ENCODE measurements at places on chromosomes 6 and 20.
A peak's percentile ranks its signal among the peaks of the same experiment; 100 is the strongest.

GRCh38 chr20:2741463-2741862 lies 48.9 kb downstream of the EBF4 start:
- DNase-seq, result no peak

GRCh38 chr6:144319211-144319610 lies 34.1 kb downstream of the UTRN start:
- DNase-seq, result no peak

- DNase-seq, result no peak
These were observed 26.1 kb upstream of the PYGB start for GRCh38 chr20:25221592-25222460.

- peak; percentile 38 for DNase-seq
These were observed 56.9 kb upstream of the ARMH2 start for GRCh38 chr6:24855395-24856245.

DNA sequence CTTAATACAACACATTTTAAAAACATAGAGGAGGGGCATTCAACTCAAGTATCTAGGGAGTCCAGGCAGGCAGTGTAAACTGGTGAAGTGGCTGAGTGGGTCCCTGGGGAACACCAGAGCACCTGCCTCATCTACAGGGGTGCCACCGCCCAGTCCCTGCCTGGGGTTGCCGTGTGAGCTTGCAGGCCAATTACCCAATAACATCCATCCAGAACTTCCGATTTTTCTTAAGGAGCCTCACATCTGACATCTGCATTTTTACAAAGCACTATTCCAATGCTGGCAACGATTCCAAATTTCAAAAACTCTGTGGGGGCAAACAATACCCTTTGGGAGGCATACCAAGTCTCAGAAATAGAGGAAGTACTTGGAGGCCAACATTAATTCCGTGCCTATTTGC lies 288.4 kb upstream of the TSHZ2 start:
- DNase-seq, result no peak

DNA sequence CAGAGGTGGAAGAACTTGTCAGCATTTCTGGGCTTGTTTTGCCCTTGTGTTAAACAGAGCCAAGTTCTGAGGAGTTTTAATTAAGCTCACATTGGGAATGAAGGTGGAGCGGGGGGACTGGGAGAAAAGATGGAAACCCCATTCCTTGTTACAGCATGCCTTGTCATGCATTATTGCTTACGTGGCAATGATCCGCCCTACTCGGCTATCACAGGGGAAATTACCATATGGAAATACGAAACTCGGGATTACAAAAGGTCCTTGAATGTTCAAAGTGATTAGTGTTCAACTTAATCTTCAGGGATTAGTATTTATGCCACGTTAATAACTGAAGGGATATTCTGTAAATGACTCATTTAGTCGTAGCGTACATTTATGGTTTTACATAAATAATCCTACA lies 86.4 kb downstream of the MAP3K7 start:
- DNase-seq, result no peak

GRCh38 chr20:59087829-59088433 lies 45.3 kb upstream of the PRELID3B start:
- no peak for DNase-seq

GRCh38 chr20:48728042-48728825 lies 99.6 kb downstream of the PREX1 start:
- no peak for DNase-seq

DNA sequence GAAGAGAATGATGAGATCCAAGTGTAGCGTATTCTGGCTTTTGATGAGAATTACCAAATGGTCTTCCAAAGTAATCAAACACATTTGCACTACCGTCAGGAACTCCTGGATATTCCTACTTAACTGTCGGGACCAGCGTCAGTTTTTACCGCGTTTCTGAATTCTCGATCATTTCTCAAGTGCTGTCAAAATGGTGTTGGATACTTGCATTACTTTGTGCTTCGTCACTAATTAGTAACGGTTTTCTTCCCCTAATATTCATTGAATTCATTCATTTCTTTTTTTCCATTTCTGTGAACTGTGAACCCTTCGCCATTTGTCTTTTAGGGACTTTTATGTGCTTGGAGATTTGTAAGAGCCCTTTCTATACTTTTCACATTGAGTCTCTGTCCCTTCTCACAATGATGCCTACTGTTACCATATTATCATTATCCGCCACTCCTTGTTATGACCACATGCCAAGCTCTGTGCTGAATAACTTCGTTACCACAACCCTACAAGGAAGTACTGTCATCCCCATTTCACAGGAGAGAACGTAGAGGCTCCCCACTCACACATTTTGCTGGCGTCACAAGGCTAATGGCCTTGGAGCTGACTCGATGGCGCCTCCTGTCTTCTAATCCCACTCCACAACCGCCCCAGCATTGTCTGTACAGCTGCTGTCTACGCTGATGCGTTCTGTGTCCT lies 74.2 kb upstream of the QKI start:
- DNase-seq, result no peak

DNA sequence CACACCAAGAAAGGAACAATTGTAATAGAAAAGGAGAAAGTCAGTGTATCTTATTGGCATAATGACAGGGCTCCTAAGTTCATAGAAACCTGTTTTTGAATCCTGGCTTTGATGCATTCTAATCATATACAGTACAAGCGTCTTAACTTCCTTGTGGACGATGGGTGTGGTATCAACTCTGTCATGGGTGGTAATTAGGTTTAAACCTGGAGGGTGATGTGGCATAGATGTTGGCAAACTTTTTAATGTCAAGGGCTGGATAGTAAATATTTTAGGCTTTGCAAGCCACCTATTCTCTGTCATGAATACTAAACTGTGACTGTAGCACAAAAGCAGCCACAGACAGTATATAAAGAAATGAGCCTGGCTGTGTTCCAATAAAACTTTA lies 138.7 kb upstream of the EDN1 start:
- DNase-seq, result no peak

DNA sequence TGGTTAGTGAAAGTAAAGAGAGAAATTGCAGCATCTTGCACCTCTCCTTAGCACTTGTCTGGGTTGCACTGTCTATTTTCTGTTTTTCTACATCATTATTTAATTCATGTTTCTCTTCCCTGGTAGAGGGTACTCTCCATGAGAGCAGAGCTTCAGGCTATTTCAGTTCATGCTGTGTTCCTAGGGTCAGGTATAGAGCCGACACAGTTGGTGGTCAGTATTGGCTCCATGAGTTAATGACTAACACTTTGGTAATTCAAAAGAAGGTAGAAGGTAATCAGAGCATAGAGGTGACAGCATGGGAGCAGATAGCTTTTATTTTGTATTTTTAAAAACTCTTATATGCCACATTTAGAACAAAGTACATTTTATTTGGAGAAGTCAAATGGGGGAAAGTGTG lies 42.7 kb downstream of the RIMS1 start:
- no peak for DNase-seq

DNA sequence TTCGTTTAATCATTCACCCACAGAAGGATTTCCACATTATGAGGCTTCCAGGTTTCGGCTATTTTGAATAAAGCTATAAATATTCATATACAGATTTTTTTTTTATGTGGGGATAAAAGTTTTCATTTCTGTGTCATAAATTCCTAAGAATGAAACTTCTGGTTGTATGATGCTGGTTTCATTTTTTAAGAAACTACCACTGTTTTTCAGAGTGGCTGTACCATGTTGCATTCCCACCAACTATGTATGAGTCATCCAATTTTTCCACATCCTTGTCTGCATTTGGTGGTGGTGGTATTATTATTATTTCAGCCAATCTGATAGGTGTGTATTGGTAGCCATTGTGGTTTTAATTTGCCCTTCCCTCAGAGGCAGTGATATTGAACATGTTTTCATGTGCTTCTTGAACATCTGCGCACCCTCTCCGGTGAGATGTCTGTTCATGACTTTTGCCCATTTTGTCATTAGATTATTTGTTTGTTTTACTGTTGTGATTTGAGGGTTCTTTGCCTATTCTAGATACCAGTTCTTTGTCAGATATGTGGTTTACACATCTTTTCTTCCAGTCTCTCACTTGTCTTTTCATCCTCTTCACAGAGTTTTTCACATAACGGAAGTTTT lies 75.5 kb downstream of the DOK5 start:
- DNase-seq, result no peak

- DNase-seq, result no peak
These were observed 68.8 kb downstream of the ZBTB2 start for GRCh38 chr6:151322570-151322969.

GRCh38 chr6:81214414-81215091 lies 537.9 kb downstream of the TENT5A start:
- DNase-seq, result no peak

DNA sequence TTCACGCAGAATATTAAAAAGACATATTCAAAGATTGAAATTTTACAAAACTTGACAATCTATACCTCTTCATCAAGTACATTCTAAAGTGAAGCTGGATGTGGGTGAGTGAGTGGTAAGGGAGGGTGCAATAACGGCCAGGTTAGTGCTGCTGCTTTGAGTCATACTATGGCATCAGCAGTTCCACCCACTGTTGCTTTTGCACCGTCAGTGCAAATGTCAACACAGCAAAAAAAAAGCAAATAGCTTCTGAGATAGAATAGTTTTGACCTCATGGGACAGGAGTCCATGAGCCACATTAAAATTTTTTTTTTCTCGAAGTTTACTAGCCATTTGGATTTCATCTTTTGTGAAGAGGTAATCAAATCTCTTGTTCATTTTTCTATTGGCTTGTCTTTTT lies 31.8 kb downstream of the PSMF1 start:
- DNase-seq, result peak; percentile 4

GRCh38 chr6:34370361-34370760 lies 22.1 kb downstream of the NUDT3 start:
- DNase-seq, result no peak

DNA sequence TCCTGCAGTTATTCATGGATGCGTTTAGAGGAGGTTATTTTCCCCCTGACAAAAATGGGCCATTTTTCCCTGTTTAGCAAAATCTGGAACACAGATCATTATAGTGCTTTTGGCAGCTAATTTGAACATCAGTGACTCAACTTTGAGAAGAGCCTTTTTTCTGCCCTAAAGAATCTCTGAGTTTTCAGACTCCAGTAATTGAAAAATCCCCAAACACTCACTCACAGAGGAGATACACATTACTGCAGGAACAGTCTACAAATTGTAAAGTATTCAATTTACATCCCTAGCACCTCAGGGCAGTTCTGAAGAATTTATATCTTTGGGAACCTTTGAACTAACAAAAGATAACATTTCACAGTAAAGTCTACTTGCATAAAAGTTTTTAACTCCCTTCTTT lies 966.6 kb upstream of the SLC35B3 start:
- no peak for DNase-seq

- peak; percentile 33 for DNase-seq
These were observed 4.9 kb upstream of the BIRC7 start for GRCh38 chr20:63230800-63231268.

- no peak for DNase-seq
These were observed 44.6 kb downstream of the DPPA5 start for GRCh38 chr6:73309535-73309784.

- no peak for DNase-seq
These were observed 13.9 kb downstream of the PMEPA1 start for GRCh38 chr20:57695940-57696339.

GRCh38 chr6:83615025-83615999 lies 93.6 kb downstream of the SNAP91 start:
- DNase-seq, result no peak

DNA sequence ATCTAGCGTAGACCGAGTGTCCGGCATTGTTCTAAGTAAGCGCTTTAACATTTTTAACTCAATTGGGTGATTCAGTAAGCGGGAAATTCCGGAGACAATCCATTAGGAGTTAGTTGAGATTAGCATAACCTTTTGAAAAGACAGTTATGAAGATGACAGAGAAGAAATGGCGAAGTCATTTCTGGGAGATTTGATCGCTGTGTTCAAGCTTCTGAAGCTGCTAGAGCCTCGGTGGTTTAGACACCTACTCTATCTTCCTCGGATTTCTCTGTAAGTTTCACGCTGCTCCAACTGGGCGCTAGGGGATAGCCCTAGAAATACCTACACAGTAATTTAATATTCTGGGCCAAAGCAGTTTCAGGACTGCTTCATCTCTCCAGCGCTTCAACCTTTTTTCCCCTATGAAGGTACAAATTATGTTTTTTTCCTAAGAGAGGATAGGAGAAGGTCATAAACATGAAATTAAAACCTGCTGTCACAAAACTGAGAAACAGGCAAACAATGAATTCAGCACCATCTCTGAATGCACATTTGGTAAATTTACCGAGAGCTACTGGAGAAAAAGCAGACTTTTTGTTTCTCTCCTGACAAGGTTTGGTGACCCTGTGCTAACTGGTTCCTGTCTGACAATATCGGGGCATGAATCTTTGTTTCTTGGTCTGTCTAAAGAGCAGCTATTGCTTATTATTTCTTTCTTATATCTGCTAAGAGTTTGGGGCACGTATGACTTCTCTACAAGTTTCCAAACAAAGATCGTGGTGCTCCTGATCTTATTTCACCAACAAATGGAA lies 22.4 kb downstream of the ZNF311 start:
- no peak for DNase-seq

GRCh38 chr20:53872081-53872541 lies 198.3 kb downstream of the BCAS1 start:
- DNase-seq, result no peak

GRCh38 chr6:24535210-24535609 lies 40.4 kb downstream of the ALDH5A1 start:
- no peak for DNase-seq

GRCh38 chr20:52405417-52405816 lies 213.8 kb upstream of the ZFP64 start:
- no peak for DNase-seq
